ENCODE measurements at places on chromosomes 7 and 10. TPM values are rescaled to one million over a fixed set of nuclear protein-coding genes. Genes with fewer than 3 reads are reported as not detected.

- DNase-seq = no peak
Measured at GRCh38 chr10:131871673-131872005, 29.2 kb upstream of the PPP2R2D start.

DNA sequence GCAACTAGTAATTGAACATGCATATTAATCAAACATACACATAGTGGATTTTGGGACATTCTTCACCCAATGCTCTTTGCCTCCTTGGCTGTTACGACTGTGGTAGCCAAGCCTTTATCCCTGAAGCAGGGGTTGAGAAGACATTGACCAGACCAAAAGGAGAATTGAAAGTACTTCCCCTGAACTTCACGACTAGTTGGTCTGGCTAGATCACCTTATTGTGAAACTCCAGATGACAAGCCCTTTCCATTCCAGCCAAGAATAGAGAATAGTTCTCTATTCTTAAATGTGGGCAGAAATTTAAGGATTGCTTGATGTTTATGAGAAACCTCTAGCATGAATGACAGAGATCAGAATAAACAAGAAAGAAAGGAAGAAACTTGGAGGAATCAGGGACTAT lies 97.0 kb downstream of the LRMDA start:
- no peak for DNase-seq

DNA sequence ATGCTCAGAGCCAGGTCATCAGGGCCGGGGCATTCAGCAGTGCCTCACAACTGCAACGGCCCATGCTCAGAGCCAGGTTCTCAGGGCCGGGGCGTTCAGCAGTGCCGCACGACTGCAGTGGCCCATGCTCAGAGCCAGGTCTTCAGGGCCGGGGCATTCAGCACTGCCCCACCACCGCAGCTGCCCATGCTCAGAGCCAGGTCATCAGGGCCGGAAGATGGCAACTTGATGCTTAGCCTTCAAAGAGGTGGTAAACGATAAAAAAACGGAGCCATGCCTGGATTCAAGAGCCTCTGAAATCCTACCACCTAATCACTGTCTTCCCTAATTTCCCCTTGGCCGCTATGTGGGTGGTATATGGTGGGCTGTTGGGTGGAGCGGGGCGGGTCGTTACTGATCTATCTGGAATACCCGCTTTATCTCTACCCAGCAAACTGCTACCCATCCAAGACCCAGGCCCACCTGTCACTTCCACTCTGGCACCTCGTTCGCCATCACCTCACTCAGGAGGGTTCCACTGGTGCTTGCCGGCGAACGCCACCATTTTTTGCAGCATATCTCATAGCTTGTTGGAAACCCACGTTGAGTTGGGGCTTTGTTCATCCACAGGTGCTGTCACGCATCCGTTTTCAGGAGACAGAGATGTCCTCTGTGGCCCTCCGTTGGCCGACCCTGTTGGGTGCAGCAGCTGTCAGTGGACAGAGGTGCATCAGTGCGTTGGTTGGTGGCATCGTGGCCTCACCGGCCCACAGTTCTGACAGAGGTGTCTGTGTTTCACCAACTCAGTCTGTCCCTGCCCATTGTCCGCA lies 221.1 kb downstream of the EBF3 start:
- DNase-seq = no peak

GRCh38 chr10:104456802-104457542 lies 103.3 kb downstream of the CFAP58 start:
- DNase-seq = no peak

DNA sequence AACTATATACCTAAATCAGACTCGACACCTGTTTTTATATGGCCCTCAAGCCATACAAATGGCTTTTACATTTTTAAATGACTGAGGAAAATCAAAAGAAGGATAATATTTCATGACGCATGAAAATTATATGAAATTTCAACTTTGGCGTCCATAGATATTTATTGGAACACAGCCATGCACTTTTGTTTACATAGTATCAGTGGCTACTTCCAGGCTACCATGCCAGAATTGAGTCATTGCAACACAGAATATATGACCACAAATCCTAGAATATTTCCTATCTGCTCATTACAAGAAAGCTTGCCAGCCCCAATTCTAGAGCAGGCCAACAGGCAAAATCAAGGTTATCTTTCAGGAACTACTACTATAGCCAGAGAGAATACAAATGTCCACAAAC lies 29.3 kb downstream of the AFAP1L2 start:
- no peak for DNase-seq

- DNase-seq = peak; percentile 21
Measured at GRCh38 chr10:6062101-6062771, at the start of gene IL2RA. TSS of gene IL2RA (minus strand) at chr10:6062367. CDS start at chr10:6062151, 216 bp downstream.

GRCh38 chr10:60312818-60313588 lies 76.7 kb downstream of the ANK3 start:
- DNase-seq = no peak

PTPRE gene
- polyA plus RNA-seq = 7.6 TPM

ZCCHC24 gene
- 8.7 TPM for polyA plus RNA-seq

LRRTM3 gene
- polyA plus RNA-seq = 1.2 TPM

Measured in adrenal gland (tissue), 19 donors.